Activated naive CD4-positive, alpha-beta T cell treated with anti-CD3 and anti-CD28 coated beads, Interleukin-2, amount 50 U/mL, for 16 hours (primary cell): ENCODE measurements at places on chromosomes 6 and 20.

GRCh38 chr6:167975458-167975857 is 22.0 kb upstream of the KIF25 start:
- no peak for DNase-seq

DNA sequence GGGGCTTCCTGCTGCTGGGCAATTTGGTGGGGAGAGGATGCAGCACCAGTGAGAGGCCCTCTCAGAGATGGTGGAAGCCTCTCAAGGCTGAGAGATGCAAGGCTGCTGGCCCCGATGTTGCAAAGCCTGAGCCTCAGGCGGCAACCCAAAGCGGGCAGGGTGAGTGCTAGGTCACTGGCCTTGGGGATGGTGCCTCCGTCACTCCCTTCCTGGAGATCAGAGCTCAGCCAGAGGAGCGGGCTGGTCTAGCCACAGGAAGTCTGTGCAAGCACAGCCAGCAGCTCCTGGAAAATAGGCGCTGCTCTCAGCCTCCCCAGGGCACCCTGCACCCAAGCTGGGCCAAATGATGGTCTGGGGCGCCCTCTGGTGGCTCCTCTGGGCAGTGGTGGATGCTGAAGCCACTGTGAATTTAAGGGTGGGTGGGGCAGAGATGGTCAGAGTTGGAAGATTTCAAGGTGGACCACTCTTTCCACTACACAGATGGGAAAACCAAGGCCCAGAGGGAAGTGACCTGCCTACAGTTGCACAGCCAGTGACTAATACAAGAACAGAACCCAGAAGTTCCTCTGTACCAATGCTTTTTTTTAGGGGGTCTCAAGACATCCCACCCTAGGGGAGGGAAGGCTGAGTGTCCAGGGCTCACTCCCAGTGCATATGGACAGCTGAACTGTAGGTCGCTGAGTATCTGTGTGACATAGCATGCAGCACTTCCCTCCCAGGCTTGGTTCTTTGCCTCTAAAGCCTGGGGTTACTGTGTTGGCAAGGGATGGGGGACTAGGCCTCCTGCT is 20.8 kb downstream of the C20orf203 start:
- DNase-seq: peak; percentile 84

- no peak for DNase-seq
Measured at GRCh38 chr6:114638341-114638740, 295.5 kb upstream of the HS3ST5 start.

DNA sequence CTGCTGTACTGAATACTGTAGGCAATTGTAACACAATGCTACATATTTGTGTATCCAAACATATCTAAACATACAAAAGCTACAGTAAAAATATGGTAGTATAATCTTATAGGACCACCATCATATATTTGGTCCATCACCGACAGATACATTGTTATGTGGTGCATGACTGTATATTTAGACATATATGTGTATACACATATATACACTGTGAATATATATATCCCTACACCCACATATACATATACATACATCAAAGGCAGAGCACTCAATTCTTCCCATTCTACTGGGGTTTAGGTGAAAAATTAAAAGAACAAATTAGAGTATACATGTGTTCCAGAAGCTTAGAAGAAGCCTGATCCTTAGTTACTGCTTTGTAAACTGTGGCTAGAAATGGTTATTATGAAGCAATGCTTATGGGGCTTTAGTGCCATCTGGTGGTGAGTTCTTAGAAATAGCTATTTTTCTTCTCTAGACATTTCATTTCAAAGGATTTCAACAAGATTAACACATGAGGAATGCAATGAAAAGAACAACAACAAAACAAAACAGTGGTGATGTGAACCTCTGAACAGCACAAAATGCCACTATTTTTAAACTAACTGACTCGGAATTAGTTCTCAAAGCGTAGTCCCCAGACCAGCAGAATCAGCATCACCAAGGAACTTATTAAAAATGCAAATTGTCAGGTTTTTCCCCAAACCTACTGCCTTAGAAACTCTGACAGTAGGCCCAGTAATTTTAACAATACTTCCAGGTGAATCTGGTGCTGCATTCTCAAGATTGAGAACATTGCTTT is 38.0 kb downstream of the PKHD1 start:
- DNase-seq: no peak

- no peak for DNase-seq
Measured at GRCh38 chr20:55888685-55889084, 116.6 kb downstream of the CBLN4 start.

DNA sequence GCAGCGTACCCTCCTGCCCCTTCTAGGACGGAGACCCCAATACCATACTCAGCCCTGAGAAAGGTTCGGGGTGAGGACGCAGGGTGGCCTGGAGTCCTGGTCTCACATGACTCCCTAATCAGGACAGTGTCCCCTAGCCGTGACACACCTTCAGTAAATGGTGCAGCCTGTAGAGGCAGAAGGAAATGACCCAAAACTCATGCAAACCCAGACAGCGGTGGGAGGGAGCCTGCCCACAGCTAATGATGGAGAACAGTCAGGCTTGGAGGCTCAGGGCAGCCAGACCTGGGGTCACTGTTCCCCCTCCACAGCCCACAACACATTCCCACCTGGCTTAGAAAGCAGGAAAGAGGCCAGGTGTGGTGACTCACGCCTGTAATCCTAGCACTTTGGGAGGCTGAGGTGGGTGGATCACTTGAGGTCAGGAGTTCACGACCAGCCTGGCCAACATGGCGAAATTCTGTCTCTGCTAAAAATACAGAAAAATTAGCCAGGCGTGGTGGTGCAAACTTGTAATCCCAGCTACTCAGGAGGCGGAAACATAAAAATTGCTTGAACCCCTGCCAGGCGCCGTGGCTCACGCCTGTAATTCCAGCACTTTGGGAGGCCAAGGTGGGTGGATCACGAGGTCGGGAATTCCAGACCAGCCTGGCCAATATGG is 8.8 kb upstream of the HMGA1 start:
- no peak for DNase-seq

- DNase-seq: no peak
Measured at GRCh38 chr6:135861189-135861588, 9.7 kb downstream of the PDE7B start.

DNA sequence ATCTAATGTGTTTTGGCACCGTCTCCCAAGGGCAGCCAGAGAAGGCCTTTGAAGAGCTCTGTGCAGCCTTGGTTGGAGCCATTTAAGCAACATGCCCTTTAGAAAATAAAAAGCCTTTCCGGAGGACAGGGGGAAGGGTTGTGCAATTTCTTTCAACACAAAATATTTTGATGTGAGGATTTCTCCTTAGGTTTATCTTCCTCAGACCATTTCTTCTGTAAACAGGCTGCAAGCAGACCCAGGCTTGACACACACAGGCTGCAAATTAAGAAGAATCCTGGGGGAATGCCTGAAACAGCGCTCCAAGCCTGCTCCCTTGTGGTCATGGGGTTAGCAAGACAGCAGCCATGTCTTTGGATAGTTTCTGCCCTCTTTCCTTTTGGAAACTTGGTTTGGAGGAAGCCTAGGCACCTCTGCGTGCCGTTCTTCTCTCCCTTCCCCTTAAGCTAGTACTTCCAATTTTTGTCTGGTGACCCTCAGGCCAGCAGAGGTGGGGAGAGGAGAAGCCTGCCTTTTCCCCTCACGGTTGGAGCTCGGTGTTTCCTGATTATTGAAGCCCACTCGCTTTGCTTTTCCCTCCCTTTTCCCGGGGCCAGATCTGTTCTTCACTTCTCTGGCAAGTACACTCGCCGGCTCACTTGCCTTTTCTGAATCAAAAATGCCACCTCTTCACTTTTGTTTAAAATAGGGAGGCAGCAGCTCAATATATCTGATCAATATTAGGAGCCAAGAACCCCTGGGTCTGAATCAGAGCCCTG is 39.6 kb upstream of the NOX3 start:
- no peak for DNase-seq

DNA sequence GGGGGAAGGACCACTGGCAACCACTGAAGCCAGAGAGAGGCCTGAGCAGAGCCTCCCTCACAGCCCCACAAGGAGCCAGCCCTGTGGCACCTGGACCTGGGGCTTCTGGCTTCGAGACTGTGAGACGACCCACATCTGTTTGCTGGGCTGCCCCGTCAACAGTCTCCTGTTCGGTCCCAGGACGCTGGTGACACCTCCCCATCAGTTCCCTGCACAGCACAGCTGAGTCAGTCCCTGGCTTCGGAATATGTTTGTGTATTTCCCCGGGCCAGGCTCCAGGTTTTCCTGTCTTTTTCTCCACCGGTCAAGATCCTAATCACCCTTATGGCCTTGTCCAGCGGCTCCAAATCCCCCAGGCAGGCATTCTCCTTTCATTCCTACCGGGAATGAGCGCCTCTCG is 46.4 kb upstream of the SMOC2 start:
- no peak for DNase-seq

GRCh38 chr20:58233393-58233792 is 4.9 kb upstream of the ANKRD60 start:
- no peak for DNase-seq

GRCh38 chr6:64256483-64256882 is 620.9 kb downstream of the PHF3 start:
- no peak for DNase-seq

- DNase-seq: no peak
Measured at GRCh38 chr6:75098709-75099108, 107.1 kb downstream of the COL12A1 start.

DNA sequence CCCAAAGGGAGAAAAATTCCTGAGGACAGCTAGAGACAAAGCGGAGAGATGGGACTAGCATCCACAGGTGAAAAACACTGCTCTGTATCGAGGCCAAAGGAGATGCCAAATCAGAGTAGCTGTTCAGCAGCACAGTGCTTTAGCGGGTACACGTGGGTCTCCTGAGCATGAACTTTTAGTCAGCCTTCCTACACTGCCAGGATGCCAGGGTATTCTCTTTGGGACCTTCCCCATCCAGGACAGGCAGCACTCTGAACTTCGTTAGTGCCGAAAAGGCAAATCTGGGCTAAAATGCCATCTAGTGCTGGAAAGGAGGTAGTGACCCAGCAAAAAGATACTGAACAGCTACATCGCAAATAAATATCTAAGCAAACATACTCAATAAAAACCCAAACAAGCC is 64.9 kb downstream of the C6orf58 start:
- no peak for DNase-seq

DNA sequence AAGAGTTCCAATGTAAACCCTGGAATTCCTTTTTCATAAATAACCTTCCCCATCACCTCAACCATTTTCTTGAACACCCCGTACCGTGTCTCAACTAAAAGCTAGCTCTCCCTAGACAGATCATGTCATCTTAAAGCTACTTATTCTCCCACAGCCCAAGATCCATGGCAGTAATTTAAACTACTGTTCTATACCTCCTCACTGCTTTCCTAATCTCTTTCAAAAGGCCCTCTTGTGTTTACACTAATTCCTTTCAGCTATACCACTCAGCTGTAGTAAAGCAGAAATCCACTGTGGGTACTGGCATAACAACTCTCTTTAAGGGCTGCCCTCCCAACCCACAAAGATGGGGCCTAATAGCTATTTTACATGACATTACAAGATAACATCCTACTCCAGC is 67.5 kb downstream of the RNGTT start:
- DNase-seq: no peak

GRCh38 chr6:140697585-140697984 is 1323.1 kb upstream of the CITED2 start:
- no peak for DNase-seq

GRCh38 chr20:55937283-55937682 is 68.0 kb downstream of the CBLN4 start:
- DNase-seq: no peak

DNA sequence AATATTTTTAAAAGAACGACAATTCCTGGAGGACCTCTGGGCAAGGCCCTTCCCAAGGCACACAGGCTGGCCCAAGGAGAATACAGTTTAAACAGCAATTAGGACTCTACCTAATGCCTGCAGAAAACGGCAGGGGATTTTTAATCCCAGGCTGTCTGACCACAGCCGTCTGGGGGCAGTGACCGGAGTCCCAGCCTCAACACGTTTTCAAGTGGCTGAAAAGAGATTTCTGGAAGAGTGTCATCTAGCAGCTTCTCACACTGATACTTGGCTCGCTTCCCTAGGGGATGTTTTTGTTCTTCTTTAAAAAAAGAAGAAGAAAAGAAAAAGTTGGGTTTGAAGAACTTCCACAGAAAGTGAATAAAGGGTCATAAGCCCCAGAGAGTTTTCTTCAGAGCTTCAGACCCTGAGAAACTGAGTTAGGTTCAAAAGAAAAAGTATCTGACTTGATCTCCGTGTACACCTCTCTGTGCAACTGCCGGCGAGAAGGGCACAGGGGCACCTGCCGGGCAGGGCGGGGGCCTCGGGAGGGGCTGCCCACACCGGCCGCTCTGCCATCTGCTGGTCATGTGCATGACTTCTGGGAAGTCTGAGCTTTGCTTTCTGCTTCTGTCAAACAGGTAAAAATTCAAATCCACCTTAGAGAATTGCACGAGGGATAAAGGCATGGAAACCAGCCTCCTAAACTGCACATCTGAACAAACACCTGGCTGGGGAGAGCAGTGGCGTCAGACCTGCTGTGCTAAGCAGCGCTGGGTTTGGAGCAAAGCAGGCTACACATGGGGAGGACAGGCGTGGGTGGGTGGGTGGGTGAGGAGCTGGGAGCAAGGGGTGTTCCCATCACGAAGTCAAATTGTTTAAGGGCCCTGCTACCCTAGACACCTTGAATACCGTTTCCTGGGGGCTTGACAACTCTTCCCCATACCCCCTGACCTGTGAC is 33.0 kb downstream of the RRBP1 start:
- DNase-seq: peak; percentile 48

DNA sequence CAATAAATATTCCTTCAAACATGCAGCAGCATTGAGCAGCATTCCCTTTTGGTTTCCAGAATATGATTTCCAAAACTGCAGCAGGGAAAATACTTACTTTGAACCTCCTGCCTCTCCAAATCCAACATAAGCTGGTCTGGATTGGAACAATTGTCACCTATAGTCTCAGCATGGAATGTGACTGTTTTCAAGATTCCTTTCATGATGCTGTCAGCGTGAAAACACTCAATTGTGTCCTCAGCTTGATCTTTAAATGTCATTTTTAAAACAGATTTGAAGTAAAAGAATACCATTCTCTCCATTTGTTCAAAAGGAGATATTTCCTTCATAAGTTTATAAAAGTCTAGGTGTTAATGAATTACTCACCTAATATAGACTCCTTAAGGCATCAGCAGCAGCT is 993.9 kb downstream of the EYS start:
- DNase-seq: no peak

DNA sequence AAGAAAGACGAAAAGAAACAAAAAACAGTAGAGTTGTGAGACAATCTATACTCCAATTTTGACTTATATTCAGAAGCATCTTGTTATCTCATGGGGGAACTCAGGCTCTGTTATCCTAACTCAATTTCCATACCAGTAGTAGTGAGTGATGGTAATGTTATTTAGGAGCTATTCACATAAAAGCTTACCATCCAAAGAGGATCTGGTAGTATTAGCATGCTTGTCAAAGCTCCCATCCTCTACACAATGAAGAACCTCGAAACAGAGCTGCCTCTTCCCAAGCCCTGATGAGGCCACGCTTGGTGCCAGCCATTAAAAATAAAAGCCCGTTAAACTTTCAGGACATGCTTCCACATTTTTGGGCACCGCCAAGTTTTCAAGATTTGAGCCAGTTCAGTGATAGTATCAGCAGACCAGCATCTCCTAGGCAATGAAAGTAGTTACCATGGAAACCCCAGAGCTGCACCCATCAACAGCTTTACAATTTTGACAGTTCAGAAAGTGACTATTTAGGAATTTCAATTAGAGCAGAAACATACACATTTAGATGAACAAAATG is 173.3 kb downstream of the CD83 start:
- no peak for DNase-seq
